ENCODE measurements at places on chromosomes 3 and 15. TPM values are rescaled to one million over a fixed set of nuclear protein-coding genes. Genes with fewer than 3 reads are reported as not detected.
A peak's percentile ranks its signal among the peaks of the same experiment; 100 is the strongest.

DNA sequence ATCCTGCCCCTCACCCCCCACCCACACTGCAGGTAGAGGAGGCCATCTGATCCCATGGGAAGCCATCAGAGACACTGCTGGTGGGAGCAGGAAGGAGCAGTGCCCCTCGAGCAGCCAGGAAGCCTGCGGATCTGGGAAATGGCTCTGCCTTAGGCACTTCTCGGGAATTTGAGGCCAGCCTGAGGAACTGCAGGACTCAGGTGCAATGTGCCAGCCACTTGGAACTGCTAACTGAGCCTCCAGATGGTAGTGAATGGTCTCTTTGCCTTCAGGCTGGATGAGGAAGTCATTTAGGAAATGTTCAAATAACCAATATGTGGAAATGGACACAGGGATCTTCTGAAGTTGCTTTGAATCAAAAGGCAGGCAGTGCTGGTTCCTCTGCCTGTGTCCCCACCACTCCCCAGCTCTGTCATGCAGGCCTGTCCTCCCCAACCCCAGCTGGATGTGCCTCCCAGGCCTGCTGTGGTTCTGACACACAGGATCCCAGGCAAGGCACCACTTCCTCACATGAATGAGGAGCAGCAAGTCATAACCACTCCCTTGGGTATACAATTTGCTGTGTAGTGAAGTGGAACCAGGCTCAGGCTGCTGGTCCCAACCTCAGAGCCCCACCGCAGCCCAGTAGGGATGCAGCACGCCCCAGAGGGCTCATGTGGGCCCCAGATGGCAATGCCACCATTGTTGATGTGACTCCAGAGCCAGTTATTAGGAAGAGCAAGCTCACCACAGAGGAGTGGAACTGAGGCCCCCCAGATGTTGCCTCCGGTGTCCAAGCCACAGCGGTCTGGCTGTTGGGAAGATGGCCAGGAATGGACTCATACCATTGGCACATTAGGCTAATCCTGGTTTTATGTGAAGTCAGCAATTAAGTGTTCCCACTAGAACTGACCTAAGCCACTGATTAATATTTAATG, 46.5 kb upstream of the LIMD1 start:
- no peak for DNase-seq
- peaks cover 7% of the 10 kb centered on the region for H3K36me3 ChIP-seq
- peaks cover 2% of the 10 kb centered on the region for H3K4me1 ChIP-seq

- H3K27ac ChIP-seq: no peak overlapping the region
- H3K27me3 ChIP-seq: peaks cover 49% of the 10 kb centered on the region
- no peaks in the 10 kb centered on the region for H3K36me3 ChIP-seq
- peak; percentile 78 for DNase-seq
- H3K4me3 ChIP-seq: peak overlapping the region; percentile 72
These were observed 556 bp downstream of the ANKRD63 start for GRCh38 chr15:40282147-40282868.

DNA sequence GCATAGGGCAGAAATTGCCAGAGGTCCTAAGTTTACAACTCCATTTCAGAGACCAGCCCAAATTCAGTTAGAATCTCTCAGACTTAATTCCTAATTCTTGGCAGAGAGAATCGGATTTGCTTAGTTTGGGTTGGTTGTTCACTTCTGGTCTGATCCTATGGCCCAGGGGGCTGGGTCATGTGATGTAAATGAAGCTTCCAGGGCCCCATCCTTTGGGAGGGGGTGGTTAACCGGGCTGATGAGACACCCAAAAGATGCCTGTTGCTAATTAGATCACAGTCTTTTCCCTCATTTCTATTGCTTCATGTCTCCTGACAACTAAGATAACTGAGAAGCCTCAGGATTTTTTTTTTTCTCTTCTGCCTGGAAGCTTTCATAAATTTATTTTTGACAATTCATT, 11.1 kb upstream of the ZNF620 start:
- no peak overlapping the region for H3K27ac ChIP-seq
- H3K4me3 ChIP-seq: no peak overlapping the region
- peaks cover 16% of the 10 kb centered on the region for H3K36me3 ChIP-seq
- no peak for DNase-seq

DNA sequence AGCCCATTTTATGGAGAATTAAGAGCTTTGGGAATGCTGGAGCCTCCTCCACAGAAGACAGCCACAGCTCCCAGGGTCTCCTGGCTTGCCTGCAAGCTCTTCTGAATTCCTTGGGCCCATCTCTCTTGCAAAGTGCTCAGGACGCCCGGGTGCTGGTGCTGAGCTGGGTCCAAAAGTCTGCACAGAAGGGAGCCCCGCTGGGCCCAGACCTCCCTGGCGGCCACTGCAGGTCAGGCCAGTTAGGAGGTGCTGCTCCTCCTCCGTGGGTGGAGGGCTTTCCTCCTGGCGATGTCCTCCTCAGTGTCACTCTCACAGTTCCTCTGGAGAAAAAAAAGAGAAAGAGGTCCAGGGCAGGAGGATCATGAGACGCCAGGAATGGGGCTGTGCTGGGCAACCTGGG, 74.5 kb upstream of the HERC1 start:
- no peaks in the 10 kb centered on the region for H3K36me3 ChIP-seq
- DNase-seq: no peak
- no peak overlapping the region for H3K27ac ChIP-seq
- no peak overlapping the region for H3K4me3 ChIP-seq
- H3K4me1 ChIP-seq: peaks cover 22% of the 10 kb centered on the region

DNA sequence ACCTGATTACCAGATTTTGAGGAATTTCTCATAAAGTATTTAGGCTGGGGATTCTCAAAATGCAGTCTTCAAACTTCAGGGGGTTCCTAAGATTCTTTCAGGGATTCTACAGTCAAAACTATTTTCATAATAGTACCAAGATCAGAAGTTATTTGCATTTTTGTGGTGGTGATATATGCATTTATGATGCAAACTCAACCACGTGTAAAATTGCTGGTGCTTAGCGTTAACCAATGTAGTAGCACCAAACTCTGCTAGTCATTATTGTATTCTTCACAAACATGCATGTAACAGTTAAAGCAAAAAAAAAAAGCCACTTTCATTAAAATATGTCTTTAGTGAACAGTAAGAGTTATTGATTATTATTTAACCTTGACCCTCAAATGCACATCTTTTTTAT, 274.9 kb upstream of the DNAJC19 start:
- H3K4me1 ChIP-seq: peaks cover 2% of the 10 kb centered on the region
- no peak overlapping the region for H3K27ac ChIP-seq
- H3K27me3 ChIP-seq: peaks cover 3% of the 10 kb centered on the region
- H3K36me3 ChIP-seq: no peaks in the 10 kb centered on the region
- DNase-seq: no peak
- H3K4me3 ChIP-seq: no peak overlapping the region

GRCh38 chr3:109356442-109357155, 19.3 kb upstream of the DPPA4 start:
- H3K4me3 ChIP-seq: no peak overlapping the region
- no peaks in the 10 kb centered on the region for H3K4me1 ChIP-seq
- no peak for DNase-seq
- no peaks in the 10 kb centered on the region for H3K36me3 ChIP-seq
- H3K27ac ChIP-seq: no peak overlapping the region

GRCh38 chr3:143171141-143171980, 51.8 kb downstream of the CHST2 start:
- H3K4me1 ChIP-seq: peaks cover 46% of the 10 kb centered on the region
- DNase-seq: no peak
- no peaks in the 10 kb centered on the region for H3K27me3 ChIP-seq
- H3K4me3 ChIP-seq: peak overlapping the region; percentile 79
- peaks cover 23% of the 10 kb centered on the region for H3K36me3 ChIP-seq

DNA sequence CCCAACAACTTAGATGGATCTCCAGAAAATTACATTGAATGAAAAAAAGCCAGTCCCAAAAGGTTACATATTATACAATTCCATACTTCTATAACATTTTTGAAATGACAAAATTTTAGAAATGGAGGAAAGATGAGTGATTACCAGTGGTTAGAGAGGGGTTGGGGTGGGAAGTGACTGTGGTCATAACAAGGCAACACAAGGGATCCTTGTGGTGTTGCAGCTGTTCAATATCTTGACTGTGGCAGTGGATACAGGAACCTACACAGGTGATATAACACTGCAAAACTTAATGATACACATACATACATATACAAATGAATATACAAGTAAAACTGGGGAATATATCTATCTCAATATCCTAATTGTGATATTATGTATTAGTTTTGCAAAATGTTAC, 9.6 kb downstream of the GOLGB1 start:
- peaks cover 39% of the 10 kb centered on the region for H3K36me3 ChIP-seq
- no peak for DNase-seq
- peaks cover 19% of the 10 kb centered on the region for H3K4me1 ChIP-seq
- no peak overlapping the region for H3K27ac ChIP-seq

- DNase-seq: no peak
- H3K36me3 ChIP-seq: no peaks in the 10 kb centered on the region
- no peak overlapping the region for H3K27ac ChIP-seq
- H3K27me3 ChIP-seq: peaks cover 5% of the 10 kb centered on the region
- no peaks in the 10 kb centered on the region for H3K4me1 ChIP-seq
- H3K4me3 ChIP-seq: no peak overlapping the region
These were observed 10.8 kb downstream of the TBC1D21 start for GRCh38 chr15:73884159-73884558.

- H3K27me3 ChIP-seq: peaks cover 25% of the 10 kb centered on the region
- H3K4me3 ChIP-seq: peak within 1 kb of the TSS; percentile 89
- peaks cover 3% of the 10 kb centered on the region for H3K36me3 ChIP-seq
- peak; percentile 80 for DNase-seq
These were observed at the start of gene MLF1 for GRCh38 chr3:158570999-158571702. MLF1 (plus strand) TSS chr3:158571194; CDS start chr3:158571301, 107 bp downstream.

- H3K4me1 ChIP-seq: no peaks in the 10 kb centered on the region
- H3K27me3 ChIP-seq: peaks cover 2% of the 10 kb centered on the region
- no peak overlapping the region for H3K27ac ChIP-seq
- no peaks in the 10 kb centered on the region for H3K36me3 ChIP-seq
- DNase-seq: no peak
These were observed 320.9 kb downstream of the PTPRG start for GRCh38 chr3:61882253-61882652.

- H3K27ac ChIP-seq: no peak overlapping the region
- no peaks in the 10 kb centered on the region for H3K27me3 ChIP-seq
- H3K4me1 ChIP-seq: no peaks in the 10 kb centered on the region
- H3K4me3 ChIP-seq: no peak overlapping the region
- DNase-seq: no peak
These were observed 140.5 kb upstream of the MLF1 start for GRCh38 chr3:158430448-158430847.

DNA sequence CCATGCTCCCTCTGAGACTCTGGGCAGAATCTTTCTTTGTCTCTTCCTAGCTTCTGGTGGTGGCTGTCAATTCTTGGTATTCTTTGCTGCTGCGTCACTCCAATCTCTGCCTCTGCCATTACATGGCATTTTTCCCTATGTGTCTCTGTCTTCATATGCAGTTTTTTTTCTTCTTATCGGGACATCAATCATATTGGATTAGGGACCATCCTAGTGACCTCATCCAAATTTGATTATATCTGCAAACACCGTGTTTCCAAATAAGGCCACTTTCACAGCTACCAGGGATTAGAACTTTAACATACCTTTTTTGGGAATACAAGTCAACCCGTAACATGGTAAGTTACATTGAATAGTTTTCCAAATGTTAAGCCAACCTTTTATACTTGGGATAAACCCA, 358.2 kb upstream of the FRG2C start:
- H3K36me3 ChIP-seq: no peaks in the 10 kb centered on the region
- peaks cover 2% of the 10 kb centered on the region for H3K27me3 ChIP-seq
- no peaks in the 10 kb centered on the region for H3K4me1 ChIP-seq
- H3K4me3 ChIP-seq: no peak overlapping the region
- no peak overlapping the region for H3K27ac ChIP-seq

GRCh38 chr15:70487387-70487740, 276.0 kb downstream of the UACA start:
- peaks cover 7% of the 10 kb centered on the region for H3K36me3 ChIP-seq
- peaks cover 51% of the 10 kb centered on the region for H3K27me3 ChIP-seq
- H3K4me3 ChIP-seq: peak overlapping the region; percentile 35
- peak overlapping the region; percentile 79 for H3K27ac ChIP-seq
- DNase-seq: no peak

GRCh38 chr15:40460404-40460803, 10.4 kb upstream of the CHST14 start:
- DNase-seq: no peak
- no peaks in the 10 kb centered on the region for H3K27me3 ChIP-seq
- H3K36me3 ChIP-seq: peaks cover 3% of the 10 kb centered on the region

GRCh38 chr15:89107984-89108383, 19.7 kb downstream of the ABHD2 start:
- peaks cover 9% of the 10 kb centered on the region for H3K36me3 ChIP-seq
- no peak for DNase-seq
- H3K27me3 ChIP-seq: no peaks in the 10 kb centered on the region
- no peak overlapping the region for H3K27ac ChIP-seq

GRCh38 chr15:95911570-95912279, 418.8 kb upstream of the NR2F2 start:
- peaks cover 51% of the 10 kb centered on the region for H3K27me3 ChIP-seq
- no peaks in the 10 kb centered on the region for H3K4me1 ChIP-seq
- H3K27ac ChIP-seq: no peak overlapping the region
- no peak for DNase-seq

DNA sequence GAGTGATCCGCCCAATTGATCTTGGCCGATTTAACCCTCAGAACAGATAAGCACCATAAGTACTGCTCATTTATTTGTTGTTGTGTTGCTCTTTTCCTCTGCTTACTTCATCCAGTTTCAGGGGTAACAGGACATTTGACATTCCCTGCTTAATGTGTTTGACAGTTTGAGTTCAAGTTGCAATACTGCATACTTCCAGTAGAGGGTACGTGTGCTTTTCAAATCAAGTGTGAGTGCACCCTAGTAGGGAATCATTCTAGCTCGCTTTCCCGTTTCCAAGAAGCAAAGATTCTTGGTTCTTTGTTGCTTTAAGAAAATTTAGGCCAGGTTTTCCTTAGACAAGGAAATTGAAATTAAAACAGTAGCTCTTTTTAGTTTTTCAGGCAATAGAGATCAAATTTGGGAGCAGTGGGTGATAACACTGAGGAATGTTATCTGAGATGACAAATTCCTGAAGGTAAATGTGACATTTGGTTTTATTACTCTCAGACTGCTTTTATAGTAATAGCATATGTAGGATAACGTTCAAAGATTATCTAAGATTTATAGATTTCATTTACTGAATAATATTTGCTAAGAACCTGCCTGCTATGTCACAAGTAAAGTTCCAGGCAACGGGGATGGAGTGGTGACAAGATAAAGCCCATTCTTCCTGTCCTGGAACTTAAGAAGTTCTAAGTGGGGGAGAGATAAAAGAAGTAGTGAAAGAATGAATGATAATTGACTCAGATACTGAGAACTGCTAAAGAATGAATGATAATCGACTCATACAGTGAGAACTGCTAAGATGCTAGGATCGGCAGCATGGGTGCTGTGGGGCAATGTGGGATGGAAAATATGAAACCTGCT, 73.3 kb downstream of the SYNPR start:
- H3K27ac ChIP-seq: no peak overlapping the region
- peaks cover 6% of the 10 kb centered on the region for H3K27me3 ChIP-seq
- no peaks in the 10 kb centered on the region for H3K36me3 ChIP-seq
- H3K4me1 ChIP-seq: no peaks in the 10 kb centered on the region
- DNase-seq: no peak

Gene BCL6
- total RNA-seq: 34.0 TPM

Gene GPR171
- total RNA-seq: 142 TPM

Gene LIPH
- total RNA-seq: not detected

Gene SLC15A2
- 3.7 TPM for total RNA-seq

Gene GOLGB1
- 41.3 TPM for total RNA-seq

Gene FBXW12
- not detected for total RNA-seq

Gene SEMA7A
- 15.2 TPM for total RNA-seq

All from activated naive CD8-positive, alpha-beta T cell treated with anti-CD3 and anti-CD28 coated beads, Interleukin-2, amount 10 ng/mL, durations not matched to agents 7 days and 5 days (primary cell).